ENCODE measurements at places on chromosomes 4 and X.

DNA sequence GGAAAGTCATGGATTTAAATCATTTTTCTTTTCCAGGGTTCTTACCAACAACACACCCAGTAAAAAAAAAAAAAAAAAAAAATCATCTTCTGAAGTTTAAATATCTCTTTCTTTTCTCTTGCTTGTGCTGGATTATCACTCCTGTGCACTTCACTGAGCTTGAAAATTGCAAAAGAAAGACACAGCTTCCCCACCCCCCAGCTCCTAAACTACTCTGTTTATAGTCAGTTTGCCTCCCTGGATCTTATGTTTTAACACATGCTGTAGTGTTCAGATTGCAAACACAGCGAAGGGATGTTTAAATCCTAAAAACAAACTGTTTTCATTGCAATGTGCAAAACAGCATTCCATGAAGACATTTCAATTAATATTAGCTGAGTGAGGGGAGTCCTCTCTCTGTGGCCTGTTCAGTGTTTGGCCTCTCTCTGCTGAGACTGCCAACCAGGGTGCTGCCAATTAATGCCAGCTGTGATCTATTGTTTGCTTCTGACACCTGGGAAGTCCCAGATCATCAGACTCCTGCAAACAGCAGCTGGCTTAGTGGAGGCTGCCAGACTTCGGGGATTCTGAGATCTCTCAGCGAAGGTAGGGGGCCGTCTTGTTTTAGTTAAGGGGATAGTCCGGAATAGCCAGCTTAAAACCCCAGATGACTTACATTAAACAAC lies 171.1 kb upstream of the PITX2 start:
- DNase-seq: no peak

- DNase-seq: no peak
Observed at GRCh38 chr4:12110627-12111026, 681.9 kb upstream of the HS3ST1 start.

- no peak for DNase-seq
Observed at GRCh38 chr4:154559494-154560418, 3.1 kb upstream of the FGB start.

DNA sequence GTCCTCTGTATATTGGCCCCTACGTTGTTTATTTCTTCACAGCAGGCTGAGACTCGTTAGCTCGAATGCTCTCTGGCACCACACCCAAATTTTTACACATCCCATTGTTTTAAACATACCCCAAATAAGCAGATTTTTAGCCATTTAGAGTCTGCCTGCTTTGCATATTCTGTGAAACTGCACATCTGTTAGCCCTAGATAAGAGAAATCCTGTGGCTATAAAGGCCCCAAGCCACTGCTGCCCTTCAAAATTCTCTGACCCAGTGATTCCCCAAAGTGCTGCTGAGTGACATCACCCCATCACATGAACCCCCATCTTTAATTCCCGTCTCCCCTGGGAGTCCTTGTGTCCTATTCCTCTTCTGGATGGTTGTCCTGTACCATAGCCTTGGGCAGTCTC lies 20.8 kb downstream of the TEX13C start:
- DNase-seq: no peak

DNA sequence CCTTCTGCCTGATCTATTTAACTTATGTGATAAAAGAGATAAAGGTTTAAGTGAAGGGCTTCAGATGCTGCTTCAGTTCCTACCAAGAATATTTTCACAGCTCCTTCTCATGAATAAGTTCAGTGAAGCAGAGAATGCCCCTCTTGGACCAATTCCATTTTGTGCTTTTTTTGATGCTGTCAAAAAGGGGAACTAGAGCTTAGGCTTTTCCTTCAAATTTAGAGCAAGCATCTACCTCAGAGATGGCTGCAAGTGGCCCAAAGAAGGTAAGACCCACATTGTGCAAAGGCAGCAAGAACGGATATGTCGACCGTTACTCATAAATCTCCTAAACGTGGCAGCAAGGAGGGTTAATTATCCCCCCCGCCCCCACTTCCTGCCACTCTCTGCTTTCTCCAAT lies 4.5 kb downstream of the CHRDL1 start:
- DNase-seq: no peak

- DNase-seq: no peak
Observed at GRCh38 chrX:139049465-139049864, 337.9 kb upstream of the FGF13 start.

DNA sequence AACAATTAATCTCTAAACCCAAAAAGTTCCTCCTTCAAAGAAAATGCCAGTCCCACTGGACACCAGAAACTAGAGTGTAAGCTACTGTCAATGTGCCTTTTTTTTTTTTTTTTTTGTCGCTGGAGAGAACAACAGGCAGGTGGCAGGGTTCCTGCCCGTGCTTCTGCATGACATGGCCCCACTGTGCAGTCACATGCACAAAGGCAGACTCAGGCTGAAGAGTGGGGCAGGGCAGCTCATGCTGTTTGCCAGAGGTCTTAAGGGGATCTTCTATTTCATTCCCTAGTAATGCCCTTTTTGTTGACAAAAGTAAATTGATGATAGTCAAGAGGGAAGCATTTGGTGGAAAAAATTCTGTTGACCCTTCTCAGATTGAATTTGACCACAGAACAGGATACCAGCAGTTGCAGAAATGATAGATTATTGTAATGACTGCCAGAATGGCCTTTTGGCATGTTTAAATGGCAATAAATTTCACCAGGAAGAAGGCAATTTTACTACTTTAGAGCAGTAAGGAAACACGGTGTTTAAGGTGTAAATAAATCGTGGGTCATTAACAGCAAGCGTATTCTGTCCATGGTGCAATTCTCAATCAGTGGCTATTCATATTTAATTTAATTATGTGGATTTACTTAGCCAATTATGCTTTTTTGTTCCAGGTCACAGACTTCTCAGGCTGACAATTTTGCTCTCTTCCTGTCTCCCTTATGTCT lies 80.9 kb downstream of the NKX6-1 start:
- no peak for DNase-seq

Data from psoas muscle (tissue), 8 donors.